ENCODE measurements at places on chromosomes 7 and 10.

DNA sequence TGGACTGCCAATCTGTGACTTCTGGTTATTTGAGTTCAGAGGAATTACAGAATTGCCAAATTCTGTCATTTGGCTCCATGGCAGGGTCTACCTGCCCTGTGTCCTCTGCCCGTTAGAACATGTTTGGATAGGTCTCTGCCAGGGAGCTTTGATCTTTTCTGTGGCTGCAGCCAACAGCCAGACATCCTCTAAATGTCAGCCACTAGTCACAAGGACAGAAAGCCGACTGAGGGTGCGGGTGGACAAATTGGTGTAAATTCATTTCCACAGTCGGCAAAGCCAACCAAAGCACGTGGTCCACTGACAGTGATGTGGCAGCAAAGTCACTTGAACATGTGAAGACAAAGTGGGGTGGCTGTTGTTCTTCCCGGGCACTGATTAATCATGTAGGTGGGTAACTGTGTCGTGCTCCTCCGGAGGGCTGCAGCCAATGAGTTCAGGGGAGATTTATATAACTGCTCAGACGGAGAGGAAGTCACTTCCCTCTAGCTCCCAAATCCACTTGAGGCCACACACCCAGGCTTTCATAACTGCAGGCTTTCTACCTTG, 26.7 kb upstream of the CAMK1D start:
- DNase-seq = no peak

DNA sequence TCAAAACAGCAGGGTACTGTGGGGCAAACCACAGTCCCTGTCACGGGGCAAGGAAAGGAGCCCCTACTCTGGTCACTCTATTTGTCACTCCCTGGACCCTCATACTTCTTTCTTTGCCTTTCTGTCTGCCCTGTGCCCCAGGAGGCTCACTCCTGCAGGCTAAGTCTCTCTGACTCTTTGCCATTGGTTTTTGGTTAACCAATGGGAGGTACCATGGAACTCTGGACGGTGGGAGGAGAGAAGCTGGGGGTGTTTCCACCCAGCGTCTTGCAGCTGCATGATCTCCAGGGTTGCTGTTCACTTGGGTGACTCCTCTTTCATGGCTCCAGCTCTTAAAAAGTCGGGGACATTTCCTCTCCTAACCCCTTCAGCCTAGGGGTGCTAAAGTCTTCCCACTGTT, 15.4 kb upstream of the EIF5AL1 start:
- no peak for DNase-seq

DNA sequence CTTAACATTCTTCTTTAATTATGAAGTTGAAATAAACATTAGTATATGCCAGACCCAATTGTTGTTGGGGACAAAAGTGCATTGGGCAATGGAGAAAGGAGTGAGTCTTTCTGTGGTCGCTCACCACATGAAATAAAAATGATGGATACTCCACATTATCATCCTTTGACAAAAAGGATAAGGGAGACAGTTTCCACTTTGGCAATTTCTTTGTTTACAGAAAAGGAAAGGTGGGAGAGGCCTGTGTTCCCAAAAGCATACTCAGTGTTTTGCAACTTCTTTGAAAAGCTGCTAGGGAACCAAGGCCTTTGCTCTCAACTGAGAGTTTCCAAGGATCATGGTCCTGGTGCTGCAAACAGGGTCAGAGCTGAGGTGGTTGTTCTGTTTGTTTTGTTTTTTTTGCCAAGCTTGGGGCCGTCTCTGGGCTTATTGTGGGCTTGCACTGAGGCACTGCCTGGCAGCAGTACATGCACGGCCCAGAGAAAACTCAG, 341.9 kb downstream of the TNS3 start:
- no peak for DNase-seq

DNA sequence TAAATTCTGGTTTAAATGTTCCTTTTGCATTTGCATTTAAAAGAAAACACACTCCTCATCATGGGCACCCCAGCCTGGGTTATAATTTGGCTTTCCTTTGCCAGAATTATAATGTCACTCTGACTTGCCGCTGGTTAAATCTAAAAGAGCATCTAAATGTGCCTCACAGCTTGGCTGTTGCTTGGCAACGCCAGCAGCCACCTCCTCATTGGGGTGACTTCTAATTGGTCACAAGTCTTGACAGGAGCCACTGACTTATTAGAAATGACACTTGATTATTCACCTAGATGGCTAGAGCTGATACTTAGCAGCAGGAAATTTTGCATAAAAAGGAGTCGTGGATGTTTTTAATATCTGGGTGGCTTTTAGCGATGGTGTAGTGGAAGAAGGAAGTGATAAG, 114.3 kb downstream of the TBXAS1 start:
- no peak for DNase-seq

DNA sequence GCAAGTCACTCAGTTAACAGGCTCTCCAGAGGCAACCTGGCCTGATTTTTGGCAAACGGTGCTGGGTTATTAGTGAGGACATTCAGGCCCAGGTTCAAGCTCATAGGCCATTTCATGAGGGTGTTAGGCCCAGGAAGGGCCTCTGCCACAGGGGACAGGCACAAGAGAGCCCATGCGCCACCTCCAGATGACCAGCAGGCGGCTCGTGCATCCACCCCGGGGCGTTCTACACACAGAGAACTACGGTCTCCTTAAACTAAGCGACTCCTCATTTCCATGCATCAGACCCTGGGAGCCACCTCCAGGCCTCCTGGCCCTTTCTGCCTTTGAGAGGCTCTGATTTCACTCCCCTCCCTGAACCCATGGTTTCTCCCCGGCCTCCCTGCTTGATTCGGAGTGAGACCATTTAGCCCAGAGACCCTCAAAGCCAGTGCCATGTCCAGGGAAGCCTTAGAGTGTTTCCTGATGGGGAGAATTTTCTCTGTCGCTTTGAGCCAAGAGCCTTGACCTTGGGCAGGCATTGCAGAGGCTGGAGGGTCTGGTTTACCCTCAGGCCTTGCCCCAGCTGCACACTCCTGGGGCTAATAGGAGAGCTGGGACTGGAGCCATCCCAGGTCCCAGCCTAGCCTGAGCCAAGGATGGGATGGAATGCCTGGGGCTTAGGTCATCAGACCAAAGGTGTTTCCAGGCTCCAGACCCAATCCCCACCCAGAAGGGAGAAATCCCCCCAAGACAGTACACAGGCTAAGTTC, 188.0 kb downstream of the GRID1 start:
- DNase-seq = no peak

GRCh38 chr7:19392246-19392645, 247.0 kb upstream of the FERD3L start:
- no peak for DNase-seq

GRCh38 chr10:70540089-70540788, 61.7 kb downstream of the PALD1 start:
- no peak for DNase-seq

- DNase-seq = no peak
These were observed 72.4 kb downstream of the DENND2A start for GRCh38 chr7:140568021-140568813.

DNA sequence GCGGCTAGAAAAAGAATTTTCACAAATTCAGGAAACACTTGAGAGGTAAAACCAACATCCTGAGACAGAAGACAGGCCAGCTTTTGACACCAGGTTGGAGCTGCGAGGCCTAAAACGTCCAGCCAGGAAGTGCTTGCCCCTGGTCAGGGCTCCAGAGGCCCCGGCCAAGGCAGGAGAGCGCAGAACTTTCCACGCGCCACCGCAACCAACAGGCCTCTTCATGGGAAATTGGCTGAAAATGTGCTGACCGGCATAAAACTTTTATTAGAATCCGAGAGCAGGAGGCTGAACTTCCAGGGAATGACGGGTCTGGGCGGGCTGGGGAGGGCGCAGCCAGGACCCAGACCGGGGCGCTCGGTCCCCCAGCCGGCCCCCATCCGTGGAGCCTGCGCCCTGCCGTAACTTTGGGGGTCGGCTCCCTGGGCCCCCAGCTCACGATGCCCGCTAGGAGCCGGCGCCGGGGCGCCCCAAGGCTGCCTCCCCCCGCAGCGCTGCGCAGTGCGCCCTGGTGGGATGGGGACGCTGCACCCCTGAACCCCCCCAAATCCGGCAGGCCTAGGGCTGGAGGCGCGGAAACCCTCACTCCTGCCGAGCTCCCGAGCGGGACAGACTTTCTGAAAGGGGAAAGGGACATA, 414.0 kb upstream of the MKI67 start:
- DNase-seq = no peak

DNA sequence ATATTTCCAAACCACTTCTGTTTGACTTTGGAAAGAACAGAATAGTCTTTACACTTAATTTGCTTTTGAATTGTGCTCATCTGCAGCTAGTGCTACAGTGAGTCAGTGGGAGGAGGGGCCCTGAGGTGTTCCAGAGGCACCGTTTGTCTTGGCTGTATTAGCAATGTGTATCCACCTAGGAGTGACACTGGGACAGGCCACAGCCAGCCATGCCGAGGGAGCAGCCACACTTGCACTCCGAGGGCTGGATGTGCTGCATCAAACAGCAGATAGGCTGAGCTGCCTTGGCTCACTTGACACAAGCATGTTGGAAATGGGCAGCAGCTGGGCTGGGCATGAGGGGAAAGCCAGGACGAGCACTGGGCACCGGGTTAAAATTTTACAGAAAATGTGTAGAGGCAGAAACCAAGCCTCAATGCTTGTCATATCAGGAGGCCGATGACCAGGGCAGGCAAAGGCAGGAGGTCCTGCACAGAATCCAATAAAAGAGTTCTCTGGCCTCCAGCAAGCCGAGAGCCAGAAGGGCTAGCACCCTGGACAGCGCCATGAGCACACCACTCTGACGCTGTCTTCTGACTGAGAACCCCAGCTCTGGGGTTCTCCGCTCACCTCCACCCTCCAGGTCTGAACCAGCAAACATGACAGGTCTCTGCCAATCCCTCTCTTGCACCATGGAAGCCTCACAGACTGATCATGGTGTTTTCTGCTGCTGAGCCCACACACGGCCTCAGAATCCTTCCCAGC, 163.3 kb downstream of the GRID1 start:
- DNase-seq = no peak

DNA sequence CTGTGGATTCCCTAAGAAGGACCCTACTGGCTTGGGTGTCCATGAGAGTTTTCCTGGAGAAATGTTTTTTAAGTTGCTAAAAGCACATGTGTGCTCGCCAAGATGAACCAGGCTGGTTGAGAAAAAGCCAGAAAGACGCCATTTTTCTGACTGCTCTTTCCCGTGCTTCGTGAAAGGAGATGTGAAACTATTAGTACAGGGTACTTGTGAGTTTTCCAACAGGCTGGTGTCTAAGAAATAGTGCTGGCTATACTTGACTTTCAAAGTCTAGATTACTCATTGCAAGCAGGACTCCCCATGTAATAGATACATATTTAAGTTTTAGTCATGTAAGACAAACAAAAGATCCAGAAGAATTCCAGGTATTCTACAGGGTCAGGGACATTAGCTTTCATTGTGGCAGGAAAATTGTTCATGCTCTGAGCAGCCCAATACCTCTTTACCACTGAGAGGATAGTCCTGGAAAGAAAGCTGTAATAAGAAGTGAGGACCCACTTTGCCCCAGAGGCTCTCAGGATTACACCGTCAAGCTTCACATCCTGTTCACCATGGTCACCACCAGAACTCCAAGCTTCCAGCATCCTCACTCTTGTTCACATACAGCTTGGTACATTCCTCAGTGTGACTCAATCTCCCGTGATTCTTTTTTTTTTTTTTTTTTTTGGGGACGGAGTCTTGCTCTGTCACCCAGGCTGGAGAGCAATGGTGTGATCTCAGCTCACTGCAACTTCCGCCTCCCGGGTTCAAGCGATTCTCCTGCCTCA, 43.8 kb upstream of the ICA1 start:
- no peak for DNase-seq

GRCh38 chr10:126092366-126093215, 196.2 kb downstream of the FANK1 start:
- DNase-seq = no peak

DNA sequence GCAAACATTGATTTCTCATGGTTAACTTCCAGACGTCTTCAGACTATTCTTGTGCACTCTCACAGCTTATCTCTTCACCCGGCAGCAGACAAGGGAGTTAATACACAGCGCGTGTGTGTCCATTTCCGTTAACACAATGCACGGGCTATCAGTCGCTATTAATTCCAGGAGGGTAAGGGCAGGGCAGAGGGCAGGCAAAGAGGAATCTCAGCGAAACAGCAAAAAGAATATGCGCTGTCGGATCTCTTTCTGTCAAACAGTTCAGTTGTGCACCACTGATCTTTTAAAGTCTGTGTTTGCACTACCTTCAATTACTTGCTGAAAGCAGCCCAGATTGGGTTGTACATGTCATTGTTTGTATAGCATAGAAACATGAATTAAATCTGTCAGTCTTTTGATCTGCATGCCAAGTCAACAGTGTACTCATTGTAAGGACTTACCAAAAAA, 41.1 kb upstream of the CABCOCO1 start:
- no peak for DNase-seq

DNA sequence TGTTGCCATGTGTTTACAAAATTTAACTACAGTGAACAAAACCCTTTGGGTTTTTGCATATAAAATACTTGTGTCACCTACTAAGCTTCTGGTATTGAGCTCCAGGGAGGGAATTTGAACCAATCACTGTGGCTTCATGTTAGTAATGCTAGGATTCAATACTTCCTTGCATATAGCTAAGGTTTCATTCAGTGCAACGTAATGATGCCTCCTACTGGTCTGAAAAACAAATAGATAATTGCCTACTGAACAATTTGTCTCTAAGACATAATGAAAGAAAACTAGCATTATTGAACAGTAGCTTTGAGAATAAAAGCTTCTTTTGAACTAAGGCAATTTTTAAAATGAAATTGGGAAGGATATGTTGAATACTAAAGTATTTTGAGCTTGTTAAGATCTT, 244.4 kb downstream of the ZWINT start:
- DNase-seq = no peak

DNA sequence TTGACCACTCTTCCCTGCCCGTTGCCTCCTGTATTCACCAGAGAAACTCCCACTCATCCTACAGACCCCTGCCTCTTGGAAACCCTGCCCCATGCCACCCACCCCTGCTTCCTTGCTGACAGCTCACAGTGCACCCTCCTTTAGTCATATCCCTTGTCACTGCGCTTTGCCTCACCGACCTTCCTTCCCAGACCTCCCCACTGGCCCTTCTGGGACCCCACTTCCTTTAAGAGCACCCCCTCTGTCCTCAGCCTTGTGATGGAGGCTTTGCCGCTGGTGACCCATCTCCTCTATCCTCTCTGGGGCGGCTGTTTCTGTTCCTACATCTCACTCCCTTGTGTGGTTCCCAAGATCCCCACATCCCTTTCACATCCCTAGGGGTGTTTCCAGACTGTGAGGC, 92.8 kb upstream of the ZMIZ1 start:
- no peak for DNase-seq

GRCh38 chr7:2795906-2796305, 48.2 kb downstream of the GNA12 start:
- DNase-seq = no peak

- DNase-seq = no peak
These were observed 30.4 kb upstream of the BMPER start for GRCh38 chr7:33874943-33875342.

- peak; percentile 4 for DNase-seq
These were observed 38.1 kb downstream of the CFAP46 start for GRCh38 chr10:132904181-132904813.

Measured in stimulated activated naive CD4-positive, alpha-beta T cell treated with Interleukin-2 at 50 U/mL for 16 hours (primary cell).